ENCODE measurements at places on chromosomes 11 and 22. TPM values are rescaled to one million over a fixed set of nuclear protein-coding genes. Genes with fewer than 3 reads are reported as not detected.
A peak's percentile ranks its signal among the peaks of the same experiment; 100 is the strongest.

CARD18 gene
- not detected for total RNA-seq

CHRNA10 gene
- total RNA-seq, result 2.4 TPM

RNF121 gene
- 32.8 TPM for total RNA-seq

RPS6KB2 gene
- total RNA-seq, result 71.4 TPM

C11orf87 gene
- not detected for total RNA-seq

ST14 gene
- total RNA-seq, result 0.51 TPM

MIOX gene
- not detected for total RNA-seq

SCARF2 gene
- 1.5 TPM for total RNA-seq

CARD10 gene
- 0.31 TPM for total RNA-seq

SCUBE1 gene
- 0.20 TPM for total RNA-seq

PTGDR2 gene
- total RNA-seq, result 2.5 TPM

DNA sequence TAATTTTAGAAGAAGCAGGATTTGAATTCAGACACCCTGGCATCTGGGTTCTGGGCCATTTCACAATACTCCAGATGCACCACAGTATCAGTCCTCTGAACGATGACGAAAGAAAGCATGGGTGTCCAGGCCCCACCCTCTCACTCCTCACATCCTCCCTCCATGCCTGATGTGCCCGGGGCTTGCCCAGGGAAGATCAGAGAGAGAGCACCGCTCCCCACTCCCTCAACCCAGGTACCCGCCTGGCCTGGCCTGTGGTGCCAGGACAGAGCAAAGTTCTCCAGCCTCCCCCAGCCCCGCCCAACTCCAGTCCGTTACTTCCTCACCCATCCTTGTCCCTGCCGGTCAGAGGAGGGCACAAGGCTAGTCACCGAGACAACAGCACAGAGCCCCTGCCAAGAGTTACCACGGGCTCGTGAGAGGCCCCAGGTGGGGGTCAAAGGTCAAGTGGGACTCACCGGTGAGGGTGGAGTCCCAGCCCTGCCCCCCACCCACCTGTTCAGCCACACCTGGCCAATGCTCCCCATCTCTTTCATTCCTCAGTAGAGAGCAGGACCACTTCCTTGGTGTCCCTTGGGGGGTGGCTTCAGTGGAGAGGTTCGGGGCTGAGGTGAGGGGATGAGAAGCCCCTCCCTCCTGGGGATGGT, 8.1 kb downstream of the BCL9L start:
- no peaks in the 10 kb centered on the region for H3K27me3 ChIP-seq
- peaks cover 77% of the 10 kb centered on the region for H3K4me1 ChIP-seq
- peak; percentile 60 for DNase-seq
- peak overlapping the region; percentile 84 for H3K4me3 ChIP-seq
- H3K36me3 ChIP-seq, result peaks cover 2% of the 10 kb centered on the region

- H3K36me3 ChIP-seq, result no peaks in the 10 kb centered on the region
- H3K27me3 ChIP-seq, result no peaks in the 10 kb centered on the region
- no peak for DNase-seq
- H3K27ac ChIP-seq, result no peak overlapping the region
- no peaks in the 10 kb centered on the region for H3K4me1 ChIP-seq
Observed at GRCh38 chr11:126432065-126432461, 76.6 kb downstream of the ST3GAL4 start.

- no peak for DNase-seq
- H3K4me1 ChIP-seq, result no peaks in the 10 kb centered on the region
- H3K4me3 ChIP-seq, result no peak overlapping the region
- no peak overlapping the region for H3K27ac ChIP-seq
Observed at GRCh38 chr11:111645657-111646316, 43.5 kb downstream of the SIK2 start.

DNA sequence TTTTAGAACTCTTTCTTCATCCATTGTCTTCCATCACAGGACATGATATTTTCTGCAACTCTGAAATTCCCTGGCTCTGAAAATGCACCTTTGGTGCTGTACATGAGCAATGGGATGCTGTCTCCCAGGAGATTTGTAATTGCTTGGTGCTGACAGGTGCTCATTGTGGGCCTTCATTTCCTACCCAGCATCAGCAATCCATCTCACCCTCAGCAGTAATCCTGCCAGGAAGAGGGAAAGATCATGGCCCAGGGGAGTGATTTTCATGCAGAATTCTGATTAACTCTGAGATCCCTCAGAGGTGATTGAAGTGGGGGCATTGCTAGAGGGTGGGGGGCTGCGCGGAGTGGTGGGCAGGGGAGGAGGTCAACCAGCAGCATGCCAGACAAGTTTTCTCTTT, 651.7 kb downstream of the NELL1 start:
- H3K27ac ChIP-seq, result no peak overlapping the region
- DNase-seq, result no peak
- no peaks in the 10 kb centered on the region for H3K36me3 ChIP-seq
- no peak overlapping the region for H3K4me3 ChIP-seq
- no peaks in the 10 kb centered on the region for H3K27me3 ChIP-seq
- H3K4me1 ChIP-seq, result no peaks in the 10 kb centered on the region

DNA sequence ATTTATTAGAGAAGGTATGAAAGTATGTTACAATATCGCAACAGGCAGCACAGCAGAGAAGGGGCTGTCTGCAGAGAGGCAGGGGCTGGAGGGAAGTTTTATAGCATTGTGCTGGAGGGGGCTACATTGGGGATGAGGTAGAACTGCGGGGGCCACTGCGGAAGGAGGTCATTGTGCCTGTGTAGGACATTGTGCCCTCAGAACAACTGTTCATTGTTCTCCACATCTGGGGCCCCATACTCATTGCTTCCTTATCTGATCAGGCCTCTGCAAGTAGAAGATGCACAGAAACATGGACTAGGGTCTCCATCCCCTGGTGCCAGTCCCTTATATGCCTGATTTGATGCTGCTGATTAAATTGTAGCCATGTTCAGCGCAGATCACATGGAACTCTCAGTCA, 12.1 kb downstream of the NADSYN1 start:
- no peak overlapping the region for H3K27ac ChIP-seq
- no peak for DNase-seq
- no peaks in the 10 kb centered on the region for H3K27me3 ChIP-seq
- H3K36me3 ChIP-seq, result peaks cover 34% of the 10 kb centered on the region

- no peak overlapping the region for H3K27ac ChIP-seq
- no peak overlapping the region for H3K4me3 ChIP-seq
- H3K36me3 ChIP-seq, result no peaks in the 10 kb centered on the region
- no peaks in the 10 kb centered on the region for H3K4me1 ChIP-seq
Observed at GRCh38 chr22:48934446-48934845, 893.2 kb downstream of the BRD1 start.

- H3K4me1 ChIP-seq, result peaks cover 11% of the 10 kb centered on the region
- no peak for DNase-seq
- H3K4me3 ChIP-seq, result no peak overlapping the region
- no peaks in the 10 kb centered on the region for H3K27me3 ChIP-seq
Observed at GRCh38 chr22:27851974-27852746, 50.6 kb upstream of the MN1 start.

- H3K27me3 ChIP-seq, result no peaks in the 10 kb centered on the region
- peak overlapping the region; percentile 77 for H3K4me3 ChIP-seq
- peak; percentile 59 for DNase-seq
- peaks cover 12% of the 10 kb centered on the region for H3K36me3 ChIP-seq
- H3K27ac ChIP-seq, result peak overlapping the region; percentile 98
- peaks cover 45% of the 10 kb centered on the region for H3K4me1 ChIP-seq
Observed at GRCh38 chr22:50544746-50545253, 899 bp upstream of the KLHDC7B start.

DNA sequence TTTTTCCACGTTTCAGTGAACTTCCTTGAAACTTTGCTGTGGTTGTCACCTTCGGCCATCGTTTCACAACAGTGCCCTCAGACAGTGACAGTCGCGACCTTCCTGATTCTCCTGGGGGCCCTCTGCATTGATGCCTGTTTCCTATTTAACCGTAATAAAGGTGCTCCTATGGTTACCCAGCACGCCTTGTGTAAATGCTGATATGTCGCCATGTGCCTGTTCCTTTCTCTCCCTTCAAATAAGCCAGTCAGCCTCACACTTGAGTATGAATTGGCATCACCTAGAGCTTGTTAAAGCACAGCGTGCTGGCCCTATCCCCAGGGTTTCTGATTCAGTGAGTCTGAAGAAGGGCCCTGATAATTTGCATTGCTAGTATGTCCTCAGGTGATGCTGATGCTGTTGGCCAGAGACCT, 104.8 kb downstream of the MICAL2 start:
- no peak overlapping the region for H3K4me3 ChIP-seq
- peaks cover 50% of the 10 kb centered on the region for H3K36me3 ChIP-seq
- no peak for DNase-seq
- H3K27ac ChIP-seq, result no peak overlapping the region

DNA sequence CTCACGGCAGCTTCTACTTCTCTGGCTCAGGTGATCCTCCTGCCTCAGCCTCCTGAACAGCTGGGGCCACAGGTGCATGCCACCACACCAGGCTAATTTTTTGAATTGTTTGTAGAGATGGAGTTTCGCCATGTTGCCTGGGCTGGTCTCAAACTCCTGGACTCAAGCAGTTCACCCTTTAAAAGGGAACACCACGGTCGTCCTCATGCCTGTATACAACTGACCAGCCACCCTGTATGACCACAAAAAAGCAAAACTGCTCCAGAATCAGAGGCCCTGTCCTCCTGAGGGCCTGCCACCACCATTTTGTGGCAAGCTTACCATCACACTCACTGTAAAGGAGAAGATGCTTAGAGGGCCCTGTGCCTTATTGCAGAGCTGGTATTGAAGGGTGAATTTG, 2.2 kb downstream of the GLB1L3 start:
- DNase-seq, result no peak
- H3K4me1 ChIP-seq, result peaks cover 26% of the 10 kb centered on the region
- no peak overlapping the region for H3K27ac ChIP-seq

DNA sequence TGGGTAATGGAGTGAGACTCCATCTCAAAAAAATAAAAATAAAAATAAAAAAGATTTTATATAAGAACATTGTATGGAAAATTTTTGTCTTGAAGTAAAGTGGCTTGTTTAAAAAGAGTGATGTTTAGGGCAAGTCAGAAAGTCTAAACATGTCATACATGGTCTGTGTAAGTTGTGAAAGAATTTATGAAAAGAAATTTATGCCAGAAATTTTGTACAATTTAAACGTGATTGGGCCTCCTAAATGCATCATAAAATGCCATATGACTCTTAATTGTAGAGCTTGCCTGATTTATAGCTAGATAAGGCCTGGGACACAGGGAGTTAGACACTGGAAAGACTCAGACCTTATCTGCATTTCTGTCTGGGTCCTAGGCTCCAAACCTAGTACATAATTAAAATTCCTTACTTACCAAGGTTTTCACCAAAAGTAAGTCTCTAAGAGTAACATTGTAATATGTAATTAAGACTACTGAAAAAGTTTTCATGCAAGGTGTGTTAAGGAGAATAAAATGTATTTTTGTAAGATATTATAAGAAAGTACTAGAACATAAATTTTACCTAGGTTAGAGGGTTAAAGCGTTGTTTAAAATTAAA, 110.5 kb downstream of the AASDHPPT start:
- no peaks in the 10 kb centered on the region for H3K27me3 ChIP-seq
- no peak for DNase-seq
- no peaks in the 10 kb centered on the region for H3K36me3 ChIP-seq
- H3K4me3 ChIP-seq, result no peak overlapping the region
- H3K4me1 ChIP-seq, result no peaks in the 10 kb centered on the region
- H3K27ac ChIP-seq, result no peak overlapping the region

GRCh38 chr11:25535467-25536272, 796.3 kb upstream of the ANO3 start:
- no peak overlapping the region for H3K4me3 ChIP-seq
- DNase-seq, result no peak
- H3K27me3 ChIP-seq, result no peaks in the 10 kb centered on the region
- H3K27ac ChIP-seq, result no peak overlapping the region
- H3K36me3 ChIP-seq, result no peaks in the 10 kb centered on the region

- no peak for DNase-seq
Observed at GRCh38 chr11:118923721-118924587, 1.8 kb downstream of the BCL9L start.

GRCh38 chr11:65077451-65077850, 6.4 kb downstream of the CDCA5 start:
- no peak overlapping the region for H3K4me3 ChIP-seq
- H3K27me3 ChIP-seq, result no peaks in the 10 kb centered on the region
- H3K36me3 ChIP-seq, result peaks cover 38% of the 10 kb centered on the region
- peak overlapping the region; percentile 21 for H3K27ac ChIP-seq
- DNase-seq, result no peak
- peaks cover 44% of the 10 kb centered on the region for H3K4me1 ChIP-seq

- H3K27me3 ChIP-seq, result no peaks in the 10 kb centered on the region
- no peak for DNase-seq
- H3K4me3 ChIP-seq, result no peak overlapping the region
- no peaks in the 10 kb centered on the region for H3K4me1 ChIP-seq
- H3K27ac ChIP-seq, result no peak overlapping the region
Observed at GRCh38 chr11:2312232-2313042, 10.6 kb downstream of the TSPAN32 start.

GRCh38 chr11:40491341-40491740, 968.1 kb downstream of the LRRC4C start:
- H3K27me3 ChIP-seq, result no peaks in the 10 kb centered on the region
- no peaks in the 10 kb centered on the region for H3K36me3 ChIP-seq
- no peak overlapping the region for H3K4me3 ChIP-seq
- DNase-seq, result no peak
- no peaks in the 10 kb centered on the region for H3K4me1 ChIP-seq
- H3K27ac ChIP-seq, result no peak overlapping the region

DNA sequence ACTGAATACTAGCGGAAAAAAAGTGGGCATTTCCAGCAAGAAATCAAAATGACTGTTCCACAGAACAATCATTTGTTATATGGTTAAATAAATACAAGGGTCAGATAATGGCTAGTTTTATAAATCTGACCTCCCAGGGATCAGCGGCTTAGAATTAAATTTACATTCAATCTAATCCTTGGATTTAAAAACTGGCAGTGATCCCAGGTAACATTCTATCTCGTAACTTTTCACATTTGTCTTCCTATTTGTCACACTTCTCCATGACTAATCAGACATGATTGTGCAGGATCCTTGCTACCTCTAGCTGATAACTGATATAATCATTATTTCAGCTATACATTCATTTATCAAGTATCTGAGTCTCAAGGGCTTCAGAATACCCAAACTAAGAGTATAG, 2.9 kb upstream of the MMP3 start:
- H3K36me3 ChIP-seq, result no peaks in the 10 kb centered on the region
- H3K27me3 ChIP-seq, result no peaks in the 10 kb centered on the region
- H3K4me3 ChIP-seq, result no peak overlapping the region
- no peak for DNase-seq
- no peak overlapping the region for H3K27ac ChIP-seq

GRCh38 chr22:20027966-20028854, 7.3 kb downstream of the TANGO2 start:
- no peaks in the 10 kb centered on the region for H3K27me3 ChIP-seq
- no peak overlapping the region for H3K4me3 ChIP-seq
- no peak for DNase-seq
- peaks cover 5% of the 10 kb centered on the region for H3K4me1 ChIP-seq
- no peak overlapping the region for H3K27ac ChIP-seq

GRCh38 chr11:87301785-87302540, 264.2 kb downstream of the TMEM135 start:
- H3K4me3 ChIP-seq, result no peak overlapping the region
- peaks cover 3% of the 10 kb centered on the region for H3K36me3 ChIP-seq
- H3K27me3 ChIP-seq, result no peaks in the 10 kb centered on the region
- no peak overlapping the region for H3K27ac ChIP-seq
